ENCODE measurements at places on chromosomes 12 and 14.

- no peak for DNase-seq
Observed at GRCh38 chr14:101849125-101849524, 87.6 kb downstream of the PPP2R5C start.

- no peak for DNase-seq
Observed at GRCh38 chr12:109617491-109617890, 43.9 kb downstream of the MVK start.

- peak; percentile 56 for DNase-seq
Observed at GRCh38 chr12:51341251-51342007, 5.0 kb downstream of the CELA1 start.

DNA sequence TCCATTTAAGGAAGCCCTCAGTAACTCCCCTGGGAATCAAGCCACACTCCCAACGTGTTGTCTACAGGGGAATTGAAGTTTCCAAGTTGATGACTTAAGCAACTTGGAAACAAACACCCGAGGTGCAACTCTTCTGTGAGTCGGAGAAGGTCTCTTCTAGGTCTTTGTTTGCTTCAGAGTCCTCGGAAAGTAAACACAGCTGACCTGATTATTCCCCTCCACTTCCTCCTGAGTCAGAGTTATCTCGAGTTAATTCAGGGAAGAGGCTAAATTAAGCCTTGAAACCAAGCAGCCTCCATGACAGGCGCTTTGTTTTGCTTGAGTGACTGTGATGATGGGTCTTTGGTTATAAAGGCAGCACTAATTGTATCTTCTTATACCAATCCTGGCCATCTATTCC lies 41.8 kb downstream of the TUNAR start:
- DNase-seq, result no peak

- no peak for DNase-seq
Observed at GRCh38 chr12:49524660-49525324, 14.0 kb upstream of the KCNH3 start.

DNA sequence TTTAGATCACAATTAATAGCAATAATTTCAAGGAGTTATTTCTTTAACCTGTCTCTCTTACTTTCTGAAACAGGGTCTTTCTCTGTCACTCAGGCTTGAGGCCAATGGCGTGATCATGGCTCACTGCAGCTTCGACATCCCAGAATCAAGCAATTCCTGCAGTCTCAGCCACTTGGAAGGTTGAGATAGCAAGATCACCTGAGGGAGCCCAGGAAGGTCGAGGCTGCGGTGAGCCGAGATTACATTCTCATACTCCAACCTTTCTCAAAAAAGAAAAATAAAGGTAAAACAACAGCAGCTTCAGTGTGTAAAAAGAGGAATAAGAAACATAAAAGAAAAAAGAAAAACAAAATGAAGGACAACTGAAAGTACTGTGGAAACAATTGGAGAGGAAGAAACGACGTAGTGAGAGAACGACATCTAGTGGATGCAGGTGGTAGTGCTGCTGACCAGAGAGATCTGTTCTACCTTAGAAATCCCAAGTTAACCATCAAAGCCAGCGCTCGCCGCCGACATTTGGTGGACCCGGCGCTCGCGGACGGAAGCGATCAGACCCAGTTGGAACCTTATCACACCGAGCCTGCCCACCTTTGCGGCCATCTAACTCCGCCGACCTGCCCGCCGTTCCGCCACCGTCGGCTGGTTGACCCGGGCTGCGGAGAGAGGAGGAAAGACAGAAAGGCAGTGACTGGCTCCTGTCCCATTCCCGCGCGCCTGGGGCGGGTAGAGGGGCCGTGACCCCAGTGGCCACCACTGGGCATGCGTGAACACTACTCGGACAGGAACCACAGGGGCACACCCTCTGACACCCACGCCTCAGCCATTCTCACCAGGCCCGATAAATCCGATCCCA lies 196.1 kb downstream of the ALG10 start:
- peak; percentile 52 for DNase-seq

- no peak for DNase-seq
Observed at GRCh38 chr12:99670635-99671034, 23.1 kb downstream of the GARIN6 start.

- no peak for DNase-seq
Observed at GRCh38 chr12:128052331-128052730, 214.6 kb upstream of the TMEM132C start.

GRCh38 chr12:78194448-78194847 lies 363.8 kb downstream of the NAV3 start:
- DNase-seq, result no peak
